ENCODE measurements at places on chromosomes 2 and 18.

DNA sequence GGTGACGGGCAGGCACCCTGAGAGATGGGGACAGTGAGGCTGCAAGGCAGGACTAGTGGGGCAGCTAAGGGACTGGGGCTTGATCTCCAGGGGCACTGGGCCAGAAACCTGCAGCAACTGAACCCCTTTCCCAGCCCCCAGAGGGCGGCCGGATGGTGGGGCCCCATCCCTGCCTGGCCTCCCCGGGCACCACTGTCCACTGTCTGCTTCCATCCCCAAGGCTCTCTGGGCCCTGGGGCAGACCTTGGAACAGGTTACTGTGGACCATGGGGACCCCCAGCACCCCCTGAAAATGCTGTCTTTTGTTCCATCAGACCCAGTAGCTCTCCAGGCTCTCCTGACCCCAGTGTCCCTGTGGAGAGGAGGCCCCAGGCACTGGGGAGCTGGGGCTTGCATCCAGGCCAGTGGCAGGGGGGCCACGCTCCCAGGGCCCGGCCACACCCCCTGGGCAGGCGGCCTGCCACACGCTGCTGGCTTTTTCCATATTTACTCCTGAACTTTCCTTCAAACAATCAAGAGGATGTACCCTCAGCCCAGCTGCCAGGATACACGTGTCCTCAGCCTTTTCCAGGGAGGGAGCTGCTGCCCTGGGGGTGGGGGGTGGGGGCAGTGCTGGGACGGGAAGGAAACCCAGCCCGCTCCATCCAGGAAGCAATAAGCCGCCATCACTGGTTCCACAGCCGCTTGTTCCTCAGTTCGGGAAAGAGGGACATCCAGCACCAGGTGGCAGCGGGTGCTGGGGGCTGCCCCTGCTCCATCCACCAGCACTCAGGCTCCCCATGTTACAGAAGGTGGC, 102.3 kb upstream of the ODC1 start:
- no peak for DNase-seq

DNA sequence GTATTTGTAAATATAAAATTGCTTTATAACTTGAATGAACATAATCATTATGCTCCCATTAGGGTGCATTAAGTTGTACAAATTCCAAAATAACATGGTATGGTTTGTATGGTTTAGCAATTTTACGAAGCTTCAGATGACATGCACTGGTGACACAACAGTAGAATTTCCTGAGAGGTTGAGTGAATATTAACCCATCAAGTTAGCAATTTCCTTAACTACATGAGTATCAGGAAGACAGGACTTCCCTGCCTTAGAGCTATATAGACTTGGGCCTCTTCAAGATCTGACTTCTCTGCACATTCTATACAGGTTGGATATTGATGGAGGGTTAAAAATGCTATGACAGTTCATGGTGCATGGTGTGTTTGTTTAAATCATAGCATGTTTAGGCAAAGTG, 60.2 kb downstream of the ZC3H6 start:
- DNase-seq: no peak

DNA sequence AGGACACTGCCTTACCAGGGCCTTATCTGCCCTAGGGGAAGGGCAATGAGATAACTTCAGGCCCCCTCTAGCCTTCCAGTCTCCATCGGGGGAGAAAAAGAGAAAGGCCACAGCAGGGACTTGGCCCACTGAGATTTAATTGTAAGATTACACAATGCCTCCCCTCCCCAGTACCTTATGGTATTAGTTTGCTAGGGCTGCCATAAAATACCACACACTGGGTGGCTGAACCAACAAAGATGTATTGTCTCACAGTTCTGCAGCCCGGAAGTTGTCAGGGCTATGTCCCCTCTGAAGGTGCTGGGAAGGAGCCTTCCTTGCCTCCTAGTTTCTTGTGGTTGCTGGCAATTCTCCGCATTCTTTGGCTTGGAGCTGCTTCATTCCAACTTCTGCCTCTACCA, 34.8 kb upstream of the SPATA3 start:
- no peak for DNase-seq

- DNase-seq: peak; percentile 61
Observed at GRCh38 chr2:190859347-190860297, 21.0 kb upstream of the GLS start.

DNA sequence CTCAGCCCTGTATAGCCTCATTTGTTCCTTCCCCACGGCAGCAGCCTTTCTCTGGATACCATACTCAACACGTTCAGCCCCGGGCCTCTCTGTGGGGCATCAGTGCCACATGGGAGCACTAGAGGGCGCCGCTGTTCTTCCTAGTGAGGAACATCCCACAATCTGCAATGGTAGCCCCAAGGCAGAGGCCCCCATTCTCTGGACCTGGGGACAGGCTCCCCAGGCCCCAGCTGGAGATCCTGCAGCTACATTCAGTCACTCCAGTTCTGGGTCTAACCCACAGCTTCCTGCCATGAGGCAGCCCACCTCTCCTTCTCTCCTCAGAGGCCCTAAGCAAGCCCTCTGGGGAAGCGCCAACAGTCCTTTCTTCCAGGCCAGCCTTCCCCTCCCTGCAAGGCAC, 14.2 kb upstream of the SFXN5 start:
- DNase-seq: no peak

- DNase-seq: no peak
Observed at GRCh38 chr18:27428120-27428519, 243.0 kb upstream of the CHST9 start.

All from RWPE2 (cell line).